ENCODE measurements at places on chromosomes 7 and 10.

DNA sequence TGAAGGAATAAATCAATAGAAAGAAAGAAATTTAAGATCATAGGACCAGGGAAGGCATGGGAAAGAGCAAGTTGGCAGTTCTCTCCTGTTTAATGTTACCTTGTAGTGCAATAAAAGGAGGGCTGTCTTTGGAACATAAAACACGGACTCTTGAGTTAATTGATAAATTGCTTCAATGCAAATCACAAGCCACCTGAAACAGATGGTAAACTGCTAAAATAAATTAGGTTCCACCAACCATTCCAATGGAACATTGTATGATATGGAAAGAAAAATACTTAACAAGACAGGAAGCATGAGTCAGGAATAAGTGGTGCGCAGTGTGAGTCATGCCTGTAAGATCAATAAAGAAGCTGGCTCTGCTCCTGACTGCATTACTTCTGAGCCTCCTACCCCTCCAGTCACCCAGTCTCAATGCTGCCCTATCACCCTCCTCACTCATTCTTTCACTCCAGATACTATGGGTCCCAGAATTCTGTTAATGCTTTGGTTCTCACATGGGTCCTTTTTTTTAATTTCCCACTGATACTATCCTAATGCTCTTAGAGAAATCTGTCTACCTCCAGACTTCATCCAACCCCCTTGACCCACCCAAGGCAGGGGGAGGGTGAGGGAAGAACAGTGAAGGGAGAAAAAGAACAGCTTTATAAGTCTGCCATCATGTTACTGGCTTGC, 78.9 kb downstream of the LRRC17 start:
- DNase-seq, result no peak

DNA sequence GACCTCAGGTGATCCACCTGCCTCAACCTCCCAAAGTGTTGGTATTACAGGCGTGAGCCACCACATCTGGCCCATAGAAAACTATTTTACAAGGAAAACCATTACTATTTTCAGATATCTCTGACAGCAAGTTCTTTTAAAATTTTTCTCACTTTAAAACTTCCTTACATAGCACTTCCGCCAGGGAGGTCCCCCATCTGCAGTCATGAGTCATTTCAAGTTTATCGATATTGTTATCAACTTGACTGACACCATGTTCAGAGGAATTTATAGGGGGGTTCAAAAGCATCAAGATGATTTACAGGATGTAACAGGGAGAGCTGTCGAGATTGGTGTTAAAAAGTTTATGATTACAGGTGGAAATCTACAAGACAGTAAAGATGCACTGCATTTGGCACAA, 88.8 kb downstream of the NRBF2 start:
- DNase-seq, result no peak

- peak; percentile 25 for DNase-seq
These were observed 4.8 kb downstream of the ELOVL3 start for GRCh38 chr10:102230861-102231356.

- DNase-seq, result no peak
These were observed 78.5 kb downstream of the APBB1IP start for GRCh38 chr10:26516540-26517101.

- DNase-seq, result no peak
These were observed 224.5 kb downstream of the LRMDA start for GRCh38 chr10:75655791-75656451.

DNA sequence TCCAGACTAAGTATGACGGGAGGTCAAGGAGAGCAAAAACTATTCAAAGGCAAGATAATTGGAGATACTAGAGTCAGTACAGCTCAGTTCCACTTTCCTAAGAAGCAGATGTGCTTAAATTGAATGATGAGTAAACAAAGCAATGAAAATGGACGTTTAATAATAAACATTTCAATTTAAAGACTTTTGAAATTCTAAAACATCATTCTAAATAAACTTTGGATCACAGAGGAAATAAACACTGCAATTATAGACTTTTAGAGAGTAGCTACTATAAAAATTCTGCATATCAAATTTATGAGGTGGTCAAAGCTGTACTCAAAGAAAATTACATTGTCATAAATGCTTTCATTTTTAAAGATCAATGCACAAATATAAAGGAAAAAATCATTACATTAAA, 418.3 kb downstream of the GPAM start:
- no peak for DNase-seq

GRCh38 chr10:78755877-78756455, 312.8 kb upstream of the ZMIZ1 start:
- DNase-seq, result no peak

- DNase-seq, result no peak
These were observed 191.1 kb downstream of the ZNF438 start for GRCh38 chr10:30840395-30841050.

- DNase-seq, result no peak
These were observed 23.9 kb upstream of the TMEM273 start for GRCh38 chr10:49212076-49212475.

DNA sequence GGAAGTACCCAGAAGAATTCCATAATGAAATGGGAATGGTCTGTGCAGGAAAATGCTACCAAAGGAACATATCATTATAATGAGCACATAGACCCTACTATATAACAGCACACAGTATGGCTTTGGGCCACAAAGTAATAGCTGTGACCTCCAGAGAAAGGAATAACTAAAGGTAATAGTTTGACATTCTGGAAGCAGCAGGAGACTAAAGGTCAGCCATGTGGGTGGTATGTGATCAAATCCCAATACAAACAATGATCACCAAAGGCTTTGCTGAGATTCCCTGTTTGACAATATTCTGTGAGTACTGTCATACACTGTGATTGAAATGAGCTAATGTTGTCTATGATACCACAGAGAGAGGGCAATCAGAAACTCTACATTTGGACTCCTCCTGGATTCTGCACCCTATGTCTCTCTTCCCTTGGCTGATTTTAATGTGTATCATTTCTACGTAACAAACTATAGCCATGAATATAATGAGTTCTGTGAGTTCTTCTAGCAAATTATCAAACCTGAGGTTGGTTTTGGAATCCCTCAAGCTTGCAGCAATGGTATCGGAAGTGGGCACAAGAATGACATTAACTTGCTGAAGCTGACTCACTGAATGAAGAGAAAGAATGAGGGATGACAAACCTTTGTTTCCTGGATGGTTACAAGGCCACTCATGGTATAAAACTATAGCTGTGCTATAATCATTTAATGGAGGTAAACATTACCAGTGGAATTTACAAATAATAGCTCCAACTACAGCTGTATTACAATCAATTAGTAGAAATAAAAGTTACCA, 99.6 kb downstream of the JMJD1C start:
- DNase-seq, result no peak

DNA sequence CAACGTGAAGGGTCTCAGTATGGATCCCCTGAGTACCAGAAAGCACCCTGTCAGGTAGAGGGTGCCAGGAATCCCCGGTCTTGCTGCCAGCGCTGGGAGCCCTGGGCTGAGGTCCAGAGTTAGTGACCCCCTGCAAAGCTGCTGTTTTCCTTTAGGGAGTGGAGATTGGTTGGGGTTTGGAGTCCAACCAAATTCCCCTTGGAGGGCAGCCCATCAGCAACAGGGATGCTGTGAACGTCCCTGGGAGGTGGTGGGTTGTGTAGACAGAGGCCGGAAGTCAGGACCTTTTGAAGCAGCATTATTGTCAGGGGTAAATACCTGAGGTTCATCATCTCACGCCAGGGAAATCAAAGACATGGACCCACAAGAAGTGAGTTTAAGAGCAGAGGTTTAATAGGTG, 104.2 kb downstream of the COL26A1 start:
- DNase-seq, result no peak

DNA sequence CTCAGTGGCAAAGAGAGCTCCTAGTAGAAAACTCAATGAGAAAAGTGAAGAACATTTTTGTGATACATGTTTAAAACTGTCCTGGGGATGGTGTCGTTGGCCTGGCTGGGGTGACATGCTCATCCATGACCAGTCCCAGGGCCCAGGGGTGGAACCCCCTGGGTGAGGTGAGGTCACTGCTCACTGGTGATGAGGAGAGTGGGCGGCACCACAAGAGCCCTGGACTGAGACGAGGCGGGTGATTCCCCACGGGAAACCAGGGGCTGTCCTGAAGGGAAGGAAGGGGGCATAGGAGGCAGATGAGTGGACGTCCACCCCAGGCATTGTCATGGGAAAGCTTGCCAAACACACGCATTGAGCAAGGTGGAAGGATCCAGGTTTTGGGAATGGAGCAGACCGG, 54.6 kb downstream of the HTR5A start:
- DNase-seq, result no peak

GRCh38 chr7:105861224-105861623, 15.2 kb downstream of the ATXN7L1 start:
- DNase-seq, result no peak

DNA sequence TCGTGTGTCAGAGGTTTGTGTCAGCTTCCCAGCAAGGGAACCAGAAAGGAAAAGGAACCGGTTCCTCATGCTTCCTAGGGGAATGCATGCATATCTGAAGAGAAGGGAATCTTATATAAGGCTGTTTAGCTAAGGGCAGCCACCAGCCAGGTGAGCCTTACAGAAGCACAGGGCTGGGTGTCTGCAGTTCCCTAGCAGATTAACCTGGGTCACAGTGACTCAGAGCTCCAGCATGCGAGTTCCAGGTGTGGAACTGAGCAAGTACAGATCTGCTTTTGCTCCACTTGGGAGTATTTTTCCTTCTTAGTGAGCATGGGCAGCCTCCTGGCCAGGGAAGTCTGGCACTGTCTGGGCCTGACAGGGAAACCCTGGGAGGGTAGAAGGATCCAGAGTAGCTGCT, 957 bp upstream of the ANKRD2 start:
- DNase-seq, result no peak

DNA sequence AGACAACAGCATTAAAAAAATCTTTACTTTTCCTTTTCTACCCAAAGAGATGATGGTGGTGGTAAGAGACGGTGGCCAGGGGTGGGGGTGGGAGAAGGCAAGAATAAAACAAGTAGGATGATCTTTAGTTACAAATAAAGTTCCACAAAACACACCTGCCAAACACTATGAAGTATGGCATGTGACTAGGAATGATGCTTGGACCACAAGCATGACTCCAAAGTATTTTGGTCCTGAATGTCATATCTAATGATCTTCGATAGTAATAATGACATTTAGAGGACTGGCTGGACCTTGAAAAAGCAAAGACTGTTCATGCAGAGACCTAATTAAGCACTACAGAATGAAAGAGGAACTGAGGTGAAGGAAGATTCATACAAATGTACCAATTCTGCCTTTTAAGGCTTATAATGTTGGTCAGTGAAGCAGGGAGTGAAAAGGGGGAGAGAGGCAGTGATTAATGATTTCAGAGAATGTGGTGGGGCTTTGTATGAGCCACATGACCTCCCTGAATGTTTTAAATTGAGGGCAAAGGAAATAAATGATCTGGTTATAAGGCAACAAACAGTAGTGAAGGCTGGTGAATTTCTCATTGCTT, 29.6 kb upstream of the DKK1 start:
- DNase-seq, result no peak

DNA sequence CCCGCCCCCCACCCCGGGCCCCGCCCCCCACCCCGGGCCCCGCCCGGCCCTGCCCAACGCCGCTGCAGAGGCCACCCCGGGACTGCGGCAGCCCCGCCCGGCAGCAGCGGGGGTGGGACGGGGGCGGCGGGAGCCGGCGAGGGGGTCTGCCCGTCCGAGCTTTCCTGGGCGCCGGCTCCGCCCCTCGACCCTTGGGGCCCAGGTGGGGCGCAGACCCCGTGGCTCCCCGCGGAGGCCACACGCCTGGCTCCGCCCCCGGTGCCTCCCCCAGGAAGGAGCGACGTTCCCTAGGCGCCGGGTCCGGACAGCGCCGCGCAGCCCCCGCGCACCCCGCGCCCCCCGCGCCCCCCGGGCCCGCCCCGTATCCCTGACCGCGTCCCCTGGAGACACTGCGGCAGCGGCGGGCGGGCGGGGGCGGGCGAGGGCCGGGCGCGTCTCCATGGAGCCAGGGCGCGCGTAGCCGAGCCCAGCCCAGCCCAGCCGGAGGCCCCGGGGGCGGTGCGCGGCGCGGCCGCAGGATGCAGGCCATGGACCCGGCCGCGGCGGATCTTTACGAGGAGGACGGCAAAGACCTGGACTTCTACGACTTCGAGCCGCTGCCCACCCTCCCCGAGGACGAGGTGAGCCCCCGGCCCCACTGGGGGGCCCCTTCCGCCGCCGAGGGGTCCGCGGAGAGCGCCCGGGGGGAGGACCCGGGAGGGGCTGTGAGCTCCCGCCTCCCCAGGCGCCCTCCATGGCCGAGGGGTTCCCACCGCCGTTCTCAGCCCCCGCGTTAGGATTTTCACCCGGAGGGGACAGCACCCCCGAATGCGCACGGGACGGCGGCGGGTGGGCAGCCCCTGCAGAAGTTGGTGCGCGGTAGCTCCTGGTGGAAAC, at the start of gene KNDC1:
KNDC1 (plus strand) TSS at position 270 of the 876 bp plus-strand sequence; CDS start at position 519, 249 bp downstream.
- no peak for DNase-seq

- DNase-seq, result no peak
These were observed 117.9 kb downstream of the AOAH start for GRCh38 chr7:36606153-36606975.

DNA sequence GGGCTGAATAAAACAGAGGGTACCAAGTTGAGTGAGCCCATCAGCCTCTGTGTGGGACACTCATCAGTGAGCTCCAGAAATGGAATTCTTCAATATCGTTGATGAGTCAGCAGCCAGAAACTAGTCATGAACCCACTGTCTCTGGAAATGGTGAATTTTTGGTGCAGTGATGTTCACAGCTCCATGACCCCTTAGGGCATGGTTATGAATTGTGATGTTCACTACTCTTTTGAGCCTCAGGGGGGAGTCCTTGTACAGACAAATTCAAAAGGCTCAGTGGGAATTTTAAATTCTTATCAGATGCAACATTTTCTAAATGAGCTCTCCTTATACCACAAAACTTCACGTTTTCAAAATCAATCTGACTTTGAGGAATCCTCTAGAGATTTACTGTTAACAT, 335.7 kb downstream of the PHTF2 start:
- DNase-seq, result no peak

DNA sequence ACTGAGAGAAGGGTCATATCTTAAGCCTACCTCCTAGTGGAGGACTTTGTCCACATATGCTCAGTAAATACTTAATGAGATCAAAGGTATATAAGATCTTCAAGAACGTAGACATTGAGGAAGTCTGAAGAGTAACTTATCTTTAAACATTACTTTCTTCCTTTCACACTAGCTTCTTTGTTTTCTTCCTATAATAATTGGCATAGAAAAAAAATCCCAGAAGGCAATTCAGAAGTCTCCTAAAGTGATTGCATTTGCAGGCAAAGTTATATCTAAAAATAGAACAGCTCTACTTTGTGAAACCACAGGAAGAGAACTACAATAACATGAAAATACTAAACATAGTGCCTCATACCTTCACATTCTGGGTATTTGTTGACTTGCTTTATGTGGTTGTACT, 150.4 kb downstream of the PPP1R3A start:
- DNase-seq, result no peak

- DNase-seq, result no peak
These were observed 52.7 kb downstream of the TAS2R16 start for GRCh38 chr7:122942765-122943164.

DNA sequence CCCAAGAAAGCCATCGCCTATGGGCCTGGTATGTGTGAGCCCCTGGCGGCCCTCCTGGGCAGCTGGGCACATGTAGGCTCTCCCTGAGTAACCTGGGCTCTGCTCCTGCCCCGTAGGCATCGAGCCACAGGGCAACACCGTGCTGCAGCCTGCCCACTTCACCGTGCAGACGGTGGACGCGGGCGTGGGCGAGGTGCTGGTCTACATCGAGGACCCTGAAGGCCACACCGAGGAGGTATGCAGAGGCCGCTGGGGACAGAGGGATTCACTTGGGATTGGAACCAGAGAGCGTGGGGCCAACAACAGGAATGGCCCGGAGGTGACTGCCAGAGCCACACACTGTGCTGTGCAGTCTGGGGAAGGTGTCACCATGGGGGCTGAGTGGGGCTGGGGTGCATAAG, 7.3 kb downstream of the FLNC start:
- DNase-seq, result no peak
